ENCODE measurements at places on chromosomes 5 and 9.

GRCh38 chr5:139966856-139967255, 76.2 kb downstream of the NRG2 start:
- DNase-seq: no peak

- no peak for DNase-seq
Observed at GRCh38 chr9:100322954-100323536, 29.7 kb downstream of the TEX10 start.

DNA sequence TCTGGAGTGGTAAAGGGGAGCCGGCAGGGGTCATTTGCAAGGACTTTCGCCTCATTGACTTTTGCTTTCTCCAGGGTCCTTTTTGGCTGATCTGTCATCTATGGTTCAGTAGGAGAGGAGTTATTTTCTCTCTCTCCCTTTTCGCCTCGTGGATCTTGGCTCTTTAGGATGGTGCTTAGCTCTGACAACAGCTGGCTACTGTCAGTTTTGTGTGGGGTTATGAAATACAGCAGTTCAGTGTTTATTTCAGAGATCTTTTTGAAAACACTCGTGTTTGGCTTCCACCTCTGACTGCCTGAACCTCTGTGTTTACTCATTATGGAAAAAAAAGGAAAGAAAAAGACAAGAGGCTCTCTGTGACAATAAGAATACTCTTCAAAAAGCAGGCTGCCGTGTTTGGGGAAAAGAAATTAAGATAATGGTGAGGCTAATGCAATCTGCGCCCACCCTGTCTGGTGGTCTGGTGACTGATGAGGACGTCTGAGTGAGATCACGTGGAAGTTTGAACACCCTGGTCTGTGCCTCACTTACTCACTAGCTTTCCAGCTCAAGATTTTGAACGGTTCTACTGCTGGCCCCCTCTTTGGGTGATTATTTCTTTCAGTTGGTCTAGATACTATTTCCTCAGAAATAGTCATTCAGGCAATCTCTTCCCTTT, 567.7 kb downstream of the CAAP1 start:
- DNase-seq: no peak

GRCh38 chr9:95213117-95213516, 104.4 kb downstream of the FANCC start:
- no peak for DNase-seq

- no peak for DNase-seq
Observed at GRCh38 chr9:108105885-108106284, 616.3 kb upstream of the KLF4 start.

DNA sequence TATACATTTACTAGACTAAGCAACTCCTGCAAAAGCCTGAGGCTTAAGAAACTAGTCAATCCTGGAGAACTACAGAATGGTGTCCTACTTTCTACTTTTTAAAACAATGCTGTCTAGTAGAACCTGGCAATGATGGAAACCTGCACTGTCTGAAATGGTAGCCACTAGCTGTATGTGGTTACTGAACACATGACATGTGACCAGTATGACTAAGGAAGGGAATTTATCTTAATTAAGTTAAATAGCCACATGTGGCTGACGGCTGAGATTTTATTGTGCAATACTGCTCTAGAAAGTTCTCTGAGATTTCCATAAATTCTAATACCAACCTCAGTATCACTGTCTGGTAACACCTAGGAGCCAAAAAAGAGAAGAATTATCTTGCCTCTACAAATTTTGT, 44.9 kb upstream of the RAPGEF6 start:
- no peak for DNase-seq

- DNase-seq: no peak
Observed at GRCh38 chr9:32725066-32725860, 58.1 kb upstream of the TMEM215 start.

Measured in RCC 7860 (cell line).